ENCODE measurements at places on chromosomes 12 and 14. TPM values are rescaled to one million over a fixed set of nuclear protein-coding genes. Genes with fewer than 3 reads are reported as not detected.

GRCh38 chr14:21993837-21994236 lies 320.2 kb upstream of the OR4E1 start:
- DNase-seq = no peak

- no peak for DNase-seq
These were observed 212.8 kb upstream of the BMP4 start for GRCh38 chr14:54169254-54169924.

Gene APOLD1
- 2.6 TPM for total RNA-seq

Gene HOXC11
- not detected for total RNA-seq

Gene GALNT8
- total RNA-seq = 8.1 TPM

Gene PPP1R1A
- total RNA-seq = 138 TPM

All from cardiac muscle cell (in vitro differentiated cells and primary cell).